ENCODE measurements at places on chromosomes 11 and 22. TPM values are rescaled to one million over a fixed set of nuclear protein-coding genes. Genes with fewer than 3 reads are reported as not detected.

Gene APOA5
- not detected for total RNA-seq

Gene MAP6
- total RNA-seq = not detected

- no peak for DNase-seq
Measured at GRCh38 chr11:62577046-62577714, 3.5 kb upstream of the EEF1G start.

GRCh38 chr11:67268081-67268961, 2.0 kb downstream of the GRK2 start:
- DNase-seq = no peak

- DNase-seq = peak; percentile 88
Measured at GRCh38 chr11:61429346-61429690, 457 bp downstream of the CPSF7 start.

GRCh38 chr11:41920374-41920773, 460.9 kb upstream of the LRRC4C start:
- DNase-seq = no peak
